ENCODE measurements at places on chromosomes 12 and 14.
A peak's percentile ranks its signal among the peaks of the same experiment; 100 is the strongest.

DNA sequence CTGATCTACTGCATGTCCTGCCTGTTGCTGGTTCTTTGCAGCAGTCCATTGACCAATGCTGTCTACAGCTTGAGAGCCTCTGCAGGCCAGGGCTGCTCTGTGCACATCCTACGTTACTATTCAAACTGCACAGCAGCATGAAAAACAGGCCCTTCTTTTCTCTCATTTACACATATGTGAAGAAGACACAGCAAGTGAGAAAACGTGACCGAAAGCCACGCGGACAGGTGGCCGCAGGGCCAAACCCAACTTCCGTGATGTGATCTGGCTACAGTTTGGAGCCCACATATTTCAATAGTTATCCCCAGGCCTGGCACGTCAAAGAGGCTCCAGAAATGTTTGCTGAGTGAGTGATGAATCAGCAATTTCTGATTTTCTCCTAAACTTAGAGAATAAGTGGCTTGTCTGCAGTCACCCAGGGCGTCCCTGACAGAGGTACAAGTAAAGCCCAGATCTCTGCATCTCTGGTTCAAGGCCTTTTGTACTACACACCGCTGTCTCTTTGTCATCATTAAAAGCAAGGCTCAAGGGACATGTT, 17.9 kb upstream of the TCL1B start:
- DNase-seq, result no peak

- DNase-seq, result no peak
Observed at GRCh38 chr12:111894556-111894955, 52.5 kb downstream of the MAPKAPK5 start.

DNA sequence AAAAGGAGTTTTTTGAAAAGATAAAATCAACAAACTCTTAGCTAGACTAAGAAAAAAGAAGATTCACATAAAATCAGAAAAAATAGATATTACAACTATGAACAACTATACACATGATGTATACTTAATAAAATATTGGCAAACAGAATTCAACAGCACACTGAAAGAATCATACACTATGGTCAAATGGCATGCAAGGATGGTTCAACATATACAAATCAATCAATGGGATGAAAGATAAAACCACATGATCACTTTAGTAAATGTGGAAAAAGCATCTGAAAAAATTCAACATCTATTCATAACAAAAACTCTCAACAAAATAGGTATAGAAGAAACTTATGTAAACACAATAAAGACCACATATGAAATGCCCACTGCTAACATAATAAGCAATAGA, 84.5 kb upstream of the BBS10 start:
- no peak for DNase-seq

- no peak for DNase-seq
Observed at GRCh38 chr14:97442363-97442762, 645.2 kb downstream of the VRK1 start.

GRCh38 chr14:37428954-37429353, 166.1 kb downstream of the FOXA1 start:
- DNase-seq, result no peak

GRCh38 chr12:96140174-96140573, 54.0 kb upstream of the ELK3 start:
- DNase-seq, result no peak

- no peak for DNase-seq
Observed at GRCh38 chr12:132716356-132716755, 5.7 kb downstream of the PGAM5 start.

DNA sequence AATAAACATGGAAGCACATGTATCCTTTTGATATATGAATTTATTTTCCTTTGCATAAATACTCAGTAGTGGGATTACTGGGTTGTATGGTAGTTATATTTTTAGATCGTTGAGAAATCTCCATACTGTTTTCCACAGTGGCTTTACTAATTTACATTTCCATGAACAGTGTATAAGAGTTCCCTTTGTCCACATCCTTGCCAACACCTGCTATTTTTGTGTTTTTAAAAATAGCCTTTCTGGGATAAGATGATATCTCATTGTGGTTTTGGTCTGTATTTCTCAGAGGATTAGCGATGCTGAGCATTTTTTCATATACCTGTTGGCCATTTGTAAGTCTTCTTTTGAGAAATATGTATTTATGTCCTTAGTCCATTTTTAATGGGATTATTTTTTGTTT, 329.2 kb upstream of the KITLG start:
- no peak for DNase-seq

GRCh38 chr14:99514552-99515300, 33.5 kb downstream of the CCNK start:
- DNase-seq, result no peak

- DNase-seq, result no peak
Observed at GRCh38 chr12:128928361-128928760, 75.1 kb downstream of the GLT1D1 start.

- DNase-seq, result no peak
Observed at GRCh38 chr14:99173086-99173485, 98.9 kb downstream of the BCL11B start.

DNA sequence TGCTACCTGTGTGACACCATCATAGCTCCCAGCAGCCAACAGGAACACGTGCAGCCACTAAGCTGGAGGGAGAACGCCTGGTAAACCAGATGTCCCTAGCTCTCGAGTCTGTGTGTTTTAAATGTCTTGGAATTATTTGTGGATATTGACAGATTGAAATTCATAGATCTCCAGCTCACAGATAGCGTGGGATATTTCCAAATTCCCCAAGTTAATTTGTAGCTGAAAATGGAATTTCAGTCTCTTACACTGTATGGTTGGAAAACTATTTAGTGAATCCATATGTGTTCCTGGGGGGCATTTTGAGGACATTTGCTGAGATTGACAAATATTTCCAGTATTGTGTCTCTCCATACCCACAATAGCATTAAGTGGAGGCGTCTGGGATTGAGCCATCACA, 618.6 kb upstream of the TMEM132C start:
- DNase-seq, result no peak

- no peak for DNase-seq
Observed at GRCh38 chr12:121456551-121456950, 56.6 kb downstream of the RNF34 start.

DNA sequence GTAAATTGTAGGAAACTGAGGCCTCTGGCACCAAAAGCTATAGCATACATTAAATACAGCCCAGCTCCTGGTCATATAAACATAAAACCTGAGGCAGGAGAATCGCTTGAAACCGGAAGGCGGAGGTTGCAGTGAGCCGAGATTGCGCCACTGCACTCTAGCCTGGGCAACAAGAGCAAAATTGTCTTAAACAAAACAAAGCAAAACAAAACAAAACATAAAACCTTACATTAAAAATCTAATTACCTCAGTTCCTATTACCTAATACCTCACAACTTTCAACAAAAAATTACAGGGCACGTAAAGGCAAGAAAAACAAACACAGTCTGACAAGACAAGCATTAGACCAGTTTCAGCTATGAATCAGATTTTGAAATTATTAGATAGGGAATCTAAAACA, 36.7 kb downstream of the TMEM116 start:
- DNase-seq, result no peak

DNA sequence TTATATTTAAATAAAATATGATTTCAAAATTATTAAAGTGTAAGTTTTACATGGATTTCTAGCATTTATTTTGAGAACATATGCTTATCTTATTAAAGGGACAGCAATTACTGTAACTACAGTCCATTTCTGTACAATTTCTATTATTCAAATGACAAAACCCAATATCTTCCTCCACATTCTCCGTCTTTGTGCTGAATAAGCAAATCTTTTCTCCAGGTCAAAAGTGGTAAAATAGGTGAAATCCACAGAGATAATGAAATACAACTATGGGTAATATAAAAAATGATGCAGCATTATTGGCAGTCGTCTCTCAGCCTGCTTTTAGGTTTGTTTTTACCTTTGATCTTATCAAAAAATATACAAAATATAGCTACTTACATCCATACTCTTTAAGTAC, 79.4 kb upstream of the OTX2 start:
- DNase-seq, result no peak

DNA sequence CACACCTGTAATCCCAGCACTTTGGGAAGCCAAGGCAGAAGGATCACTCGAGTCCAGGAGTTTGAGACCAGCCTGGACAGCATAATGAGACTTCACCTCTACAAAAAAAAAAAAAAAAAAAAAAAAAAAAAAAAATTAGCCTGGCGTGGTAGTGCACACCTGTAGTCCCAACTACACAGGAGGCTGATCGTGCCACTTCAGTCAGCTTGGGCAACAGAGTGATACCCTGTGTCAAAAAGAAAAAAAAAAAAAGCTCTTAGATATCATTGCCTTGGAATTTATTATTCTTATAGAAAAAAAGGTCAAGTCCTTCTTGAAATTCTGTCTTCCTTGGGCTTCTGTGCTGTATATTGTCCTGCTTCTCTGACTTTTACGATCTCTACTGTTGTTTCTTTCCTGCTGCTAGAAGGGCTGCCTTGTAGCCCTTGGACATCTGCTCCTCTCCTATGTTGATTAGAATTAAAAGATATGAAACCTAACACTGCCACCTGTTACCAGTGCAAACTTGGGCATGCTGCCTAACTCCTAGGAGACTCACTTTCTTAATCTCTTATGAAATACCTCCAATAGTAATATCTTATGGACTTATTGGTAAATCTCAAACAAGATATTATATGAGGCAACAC, 5.7 kb downstream of the TMEM19 start:
- no peak for DNase-seq

- no peak for DNase-seq
Observed at GRCh38 chr12:14936224-14936861, 2.0 kb downstream of the ERP27 start.

DNA sequence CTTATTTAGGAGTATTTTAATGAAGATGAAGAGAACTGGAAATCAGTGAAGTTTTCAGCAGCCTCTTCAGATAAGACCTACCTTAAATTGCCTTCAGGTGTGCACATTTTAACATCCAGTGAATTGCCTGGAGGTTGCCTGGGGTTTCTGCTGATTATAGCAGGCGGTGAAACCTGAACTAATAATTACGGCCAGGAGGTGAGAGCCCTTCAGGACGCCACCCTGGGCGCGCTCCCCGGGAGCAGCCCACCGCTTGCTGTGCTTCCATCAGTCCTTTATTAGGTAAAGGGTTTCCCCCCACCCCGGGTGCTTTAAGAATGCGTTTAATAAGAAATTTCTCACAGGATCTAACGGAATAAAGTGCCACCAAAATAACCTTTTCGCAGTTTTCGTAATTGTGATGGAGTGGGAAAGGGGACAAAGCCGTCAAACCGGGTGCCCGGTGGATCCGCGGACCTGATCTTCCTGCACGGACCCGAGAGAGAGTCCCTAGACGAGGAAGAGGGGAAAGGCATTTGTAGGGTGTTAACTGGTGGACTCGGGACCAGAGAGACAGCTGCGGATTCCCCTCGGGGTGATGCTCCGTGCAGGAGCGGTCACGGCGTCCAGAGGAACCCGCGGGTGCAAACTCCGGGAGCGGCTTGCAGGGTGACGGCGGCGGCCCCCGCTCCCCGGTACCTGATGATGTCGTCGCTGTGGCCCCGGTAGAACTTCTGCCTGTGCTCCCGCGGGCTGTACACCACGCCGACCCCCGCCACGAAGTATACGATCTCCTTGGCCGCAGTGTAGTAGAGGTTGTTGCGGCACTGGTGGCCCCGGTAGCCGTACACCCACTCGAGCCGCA, 902 bp downstream of the EML5 start:
- DNase-seq, result peak; percentile 1

DNA sequence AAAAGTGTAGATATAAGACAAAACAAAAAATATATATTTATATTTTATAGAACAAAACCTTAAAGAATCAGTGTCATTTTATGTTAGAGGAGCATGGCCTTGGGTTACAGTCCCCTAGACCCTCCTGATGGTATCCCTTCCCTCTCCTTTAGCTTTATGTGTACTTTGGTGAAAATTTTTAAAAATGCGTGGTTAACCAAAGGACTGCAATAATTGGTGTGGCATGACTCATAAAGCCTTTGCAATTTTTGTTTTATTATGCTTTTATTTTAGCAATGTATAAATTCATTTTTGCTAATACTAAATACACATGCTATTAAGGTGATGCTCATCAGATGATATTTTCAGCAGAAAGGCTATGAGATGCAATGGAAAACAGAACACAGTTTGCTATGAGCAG, 264.4 kb downstream of the SYT1 start:
- no peak for DNase-seq

GRCh38 chr12:47509398-47509851, 196.4 kb downstream of the RPAP3 start:
- DNase-seq, result no peak

DNA sequence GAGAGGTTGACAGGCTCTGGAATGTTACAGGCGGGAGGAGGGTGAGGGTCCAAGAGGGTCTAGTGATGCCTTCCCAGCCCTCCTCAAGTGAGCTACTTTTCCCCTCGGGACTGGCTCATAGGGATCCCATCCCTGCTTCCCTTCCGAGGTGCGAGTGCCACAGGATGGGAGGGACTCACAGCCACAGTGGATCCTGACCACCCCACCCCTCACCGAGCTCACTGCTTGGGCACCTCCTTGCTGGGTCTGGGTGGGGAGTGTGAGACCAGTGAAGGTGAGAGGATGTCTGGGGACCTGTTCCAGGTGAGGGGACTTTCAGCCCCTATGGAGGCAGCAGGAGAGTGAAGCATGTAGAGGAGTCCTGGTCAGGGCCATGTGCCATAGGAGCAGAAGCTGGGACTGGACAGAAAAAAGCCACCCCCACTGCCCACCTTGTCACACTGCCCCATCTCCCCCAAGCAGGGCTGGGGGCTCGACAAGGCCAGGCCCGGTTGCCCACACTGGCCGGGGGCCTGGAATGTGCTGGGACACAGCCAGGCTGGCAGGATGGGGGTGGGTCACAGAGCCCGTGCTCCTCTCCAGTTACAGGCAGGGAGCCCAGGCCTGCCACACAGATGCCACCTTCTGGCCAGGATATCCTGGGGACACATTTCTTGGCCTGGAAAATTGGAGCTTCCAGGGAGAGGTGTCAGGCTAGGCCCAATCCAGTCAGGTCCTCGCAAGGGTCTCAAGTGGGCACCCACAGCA, 1.7 kb upstream of the TNS2 start:
- DNase-seq, result no peak

DNA sequence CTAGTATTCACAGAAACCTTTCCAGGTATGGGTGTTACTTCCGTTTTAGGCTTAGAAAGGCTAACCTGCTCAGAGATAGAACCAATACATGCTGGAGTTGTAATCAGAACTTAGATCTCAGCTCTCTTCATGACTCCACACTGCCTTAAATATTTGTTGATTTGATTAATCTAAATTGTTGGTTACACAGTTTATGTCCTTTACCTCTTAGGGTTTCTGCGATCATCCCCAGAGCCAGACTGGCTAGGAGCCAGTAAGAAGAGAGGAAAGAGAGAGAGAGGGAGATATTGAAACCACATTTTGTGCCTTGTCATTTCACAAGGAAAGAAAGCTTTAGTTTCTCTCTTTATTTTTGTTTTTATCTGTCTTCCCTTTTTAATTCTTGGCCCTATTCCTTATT, 16.8 kb upstream of the MGP start:
- DNase-seq, result no peak

DNA sequence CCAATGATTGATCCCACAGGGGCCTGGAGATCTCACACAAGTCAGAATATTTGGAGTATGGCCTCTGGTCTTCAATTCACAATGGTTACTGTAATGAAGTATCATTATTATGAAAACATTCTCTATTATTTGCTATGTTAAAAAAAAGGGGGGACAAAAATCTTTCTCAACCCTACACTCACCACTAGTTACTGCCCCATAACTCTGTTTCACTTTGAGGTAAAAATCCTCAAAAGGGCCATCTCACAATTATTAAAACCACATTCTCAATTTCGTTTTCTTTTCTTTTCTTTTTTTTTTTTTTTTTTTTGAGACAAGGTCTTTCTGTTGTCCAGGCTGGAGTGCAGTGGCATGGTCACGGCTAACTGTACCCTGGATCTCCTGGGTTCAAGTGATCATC, 59.6 kb upstream of the KCNC2 start:
- no peak for DNase-seq

Measured in activated CD8-positive, alpha-beta memory T cell treated with anti-CD3 and anti-CD28 coated beads for 48 hours (primary cell).